T-cell (primary cell): ENCODE measurements at places on chromosomes 2 and 18.

DNA sequence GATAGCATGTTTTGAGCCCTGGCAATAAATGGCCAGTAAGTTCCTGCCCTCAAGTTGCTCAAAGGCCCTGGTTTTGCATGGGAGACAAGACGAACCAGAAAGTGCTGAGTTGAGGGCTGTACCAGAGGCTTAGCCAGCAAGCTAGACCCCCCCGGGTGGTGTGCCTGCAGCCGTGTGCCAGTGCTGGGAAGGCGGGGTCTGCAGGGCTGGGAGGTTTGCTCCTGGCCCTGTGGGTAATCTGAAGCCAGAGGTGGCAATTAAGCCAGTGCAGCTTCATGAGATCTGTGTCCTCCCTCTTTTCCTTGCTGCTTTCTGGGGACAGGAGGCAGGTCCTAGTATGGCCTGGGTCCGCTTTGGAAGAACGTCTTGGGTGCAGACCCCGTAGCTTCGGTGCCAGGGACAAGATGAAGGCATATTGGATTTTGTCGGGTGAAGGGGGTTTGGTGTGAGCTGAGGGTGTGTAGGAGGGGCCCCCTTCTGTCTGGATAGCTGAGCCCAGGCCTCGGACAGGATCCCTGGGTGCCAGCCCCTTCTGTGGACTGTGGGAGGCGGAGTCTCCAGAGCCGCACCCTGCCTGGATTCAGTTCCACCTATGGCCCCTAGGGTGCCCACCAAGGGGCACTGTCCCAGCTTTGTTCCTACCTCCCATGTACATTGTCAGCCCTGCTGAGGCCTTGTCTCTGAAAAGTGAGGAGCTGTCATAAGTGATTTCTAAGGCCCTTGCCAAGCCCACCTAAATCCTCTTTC, 15.6 kb downstream of the ATOH8 start:
- no peak for DNase-seq

DNA sequence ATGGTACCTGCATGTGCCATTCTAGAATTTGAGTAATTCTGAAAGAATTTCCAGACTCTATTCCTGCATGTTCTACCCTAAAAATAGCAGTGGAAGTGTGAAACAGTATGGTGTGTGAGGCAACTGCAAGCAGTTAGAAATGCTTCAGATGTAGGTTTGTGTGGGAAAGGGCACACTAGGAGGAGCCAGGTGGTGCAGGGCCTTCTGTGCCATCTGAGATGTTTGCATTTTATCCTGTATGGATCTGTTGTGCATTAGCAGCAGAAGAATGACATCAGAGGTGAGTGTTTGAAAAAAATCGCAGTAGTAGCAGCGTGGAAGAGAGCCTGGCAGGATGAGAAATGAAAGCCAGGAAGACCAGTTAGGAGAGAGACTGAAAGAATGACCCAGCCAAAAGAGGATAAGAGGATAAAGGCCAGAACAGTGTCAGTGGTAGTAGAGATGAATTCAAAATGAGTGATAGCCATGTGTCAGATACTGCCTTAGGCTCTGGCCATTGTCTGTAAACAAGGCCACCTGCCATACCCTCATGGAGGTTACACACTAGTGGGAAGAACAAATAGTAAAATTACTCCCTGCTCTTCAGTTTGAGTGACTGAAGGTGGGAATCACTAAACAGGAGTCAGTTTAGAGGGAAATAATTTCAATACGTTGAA, 142.2 kb downstream of the PKP4 start:
- DNase-seq: no peak

DNA sequence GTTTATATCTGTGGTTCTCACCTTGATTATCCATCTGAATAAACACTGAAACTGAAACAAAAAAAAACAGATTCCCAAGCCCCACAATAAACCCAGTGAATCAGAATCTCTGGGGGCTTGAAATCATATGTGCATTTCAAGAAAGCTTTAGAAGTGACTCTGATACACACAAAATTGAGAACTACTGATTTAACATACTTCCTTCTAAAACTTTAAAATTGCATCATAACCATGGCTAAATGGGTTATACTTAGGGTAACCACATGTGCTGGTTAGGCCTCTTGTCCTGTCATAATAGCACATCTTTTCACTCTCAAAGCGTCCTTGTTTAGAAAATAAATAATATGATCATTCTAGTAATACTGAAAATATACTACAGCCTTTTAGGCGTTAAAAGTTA, 100.9 kb downstream of the ATAD2B start:
- DNase-seq: no peak

DNA sequence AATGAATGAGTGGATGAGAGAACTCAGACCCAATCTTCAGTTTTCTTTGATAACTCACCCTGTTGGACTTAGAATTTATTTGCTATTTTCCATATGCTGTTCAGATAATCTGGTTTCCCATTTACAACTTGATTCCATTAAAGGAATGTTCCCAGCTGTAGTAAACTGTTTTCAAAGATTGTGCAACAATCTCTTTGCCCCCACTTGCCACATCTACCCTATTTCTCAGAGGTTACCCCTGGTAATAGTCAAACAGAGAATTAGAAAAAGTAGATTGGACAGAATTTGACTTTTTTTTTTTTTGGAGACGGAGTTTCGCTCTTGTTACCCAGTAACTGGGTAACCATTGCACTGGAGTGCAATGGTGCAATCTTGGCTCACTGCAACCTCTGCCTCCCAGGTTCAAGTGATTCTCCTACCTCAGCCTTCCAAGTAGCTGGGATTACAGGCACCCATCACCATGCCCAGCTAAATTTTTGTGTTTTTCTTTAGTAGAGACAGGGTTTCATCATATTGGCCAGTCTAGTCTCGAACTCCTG, 93.4 kb upstream of the SIX2 start:
- no peak for DNase-seq

DNA sequence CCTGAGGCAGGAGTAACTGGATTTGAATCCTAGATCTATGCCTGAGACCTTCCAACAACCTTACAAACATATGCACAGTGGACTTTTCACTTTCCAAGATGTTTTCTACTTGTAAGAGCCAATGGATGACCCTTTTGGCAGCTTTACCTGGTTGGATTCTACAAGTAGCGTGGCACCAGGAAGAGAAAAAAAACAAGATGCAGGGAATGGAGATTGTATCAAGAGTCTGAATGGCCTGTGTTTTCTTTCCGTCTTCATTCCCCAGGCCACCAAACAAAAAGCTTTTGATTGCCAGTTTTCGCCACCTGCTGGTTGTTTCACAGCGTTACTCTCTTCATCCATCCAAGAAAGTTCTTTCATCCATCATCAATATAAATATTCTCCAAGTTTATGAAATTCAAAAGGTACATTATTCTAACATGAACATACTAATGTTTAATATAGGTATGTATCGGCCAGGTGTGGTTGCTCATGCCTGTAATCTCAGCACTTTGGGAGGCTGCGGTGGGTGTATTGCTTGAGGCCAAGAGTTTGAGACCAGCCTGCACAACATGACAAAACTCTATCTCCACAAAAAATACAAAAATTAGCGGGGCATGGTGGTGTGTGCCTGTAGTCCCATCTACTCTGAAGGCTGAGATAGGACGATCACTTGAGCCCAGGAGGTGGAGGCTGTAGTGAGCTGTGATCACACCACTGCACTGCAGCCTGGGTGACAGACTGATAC, 3.5 kb upstream of the BCL2 start:
- peak; percentile 52 for DNase-seq

DNA sequence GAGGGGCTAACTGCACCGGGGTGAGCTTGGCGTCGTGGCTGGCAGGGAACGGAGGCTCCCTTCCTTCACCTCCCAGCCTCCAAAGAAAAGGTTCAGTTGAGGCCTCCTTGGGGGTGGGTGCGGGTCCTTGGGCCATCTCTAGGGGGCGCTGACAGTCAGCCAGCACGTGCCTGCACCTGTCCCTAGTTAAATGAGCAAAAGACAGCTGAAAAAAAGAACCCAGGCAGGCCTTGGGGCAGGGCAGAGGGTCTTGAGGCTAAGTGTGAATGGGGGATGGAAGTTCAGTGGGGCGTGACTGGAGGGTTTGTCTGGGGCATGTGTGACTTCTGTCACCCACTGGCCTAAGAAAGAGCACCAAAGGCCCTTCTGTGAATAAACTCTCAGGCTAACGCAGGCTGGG, 56.4 kb downstream of the ZFP36L2 start:
- peak; percentile 69 for DNase-seq

DNA sequence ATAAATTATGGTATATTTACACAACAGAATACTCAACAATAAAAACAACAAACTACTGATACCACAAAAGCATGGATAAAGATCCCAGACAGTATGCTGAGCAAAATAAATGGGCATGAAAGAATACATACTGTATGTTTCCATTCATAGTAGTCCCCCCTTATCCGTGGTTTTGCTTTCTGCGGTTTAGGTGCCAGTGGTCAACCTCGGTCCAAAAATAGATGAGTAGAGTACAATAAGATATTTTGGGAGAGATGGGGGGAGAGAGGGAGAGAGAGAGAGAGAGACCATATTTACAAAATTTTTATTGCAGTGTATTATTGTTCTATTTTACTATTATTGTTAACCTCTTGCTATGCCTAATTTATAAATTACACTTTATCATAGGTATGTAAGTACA, 21.0 kb upstream of the TGFA start:
- no peak for DNase-seq

- no peak for DNase-seq
Measured at GRCh38 chr2:15675456-15676195, 84.0 kb downstream of the DDX1 start.

DNA sequence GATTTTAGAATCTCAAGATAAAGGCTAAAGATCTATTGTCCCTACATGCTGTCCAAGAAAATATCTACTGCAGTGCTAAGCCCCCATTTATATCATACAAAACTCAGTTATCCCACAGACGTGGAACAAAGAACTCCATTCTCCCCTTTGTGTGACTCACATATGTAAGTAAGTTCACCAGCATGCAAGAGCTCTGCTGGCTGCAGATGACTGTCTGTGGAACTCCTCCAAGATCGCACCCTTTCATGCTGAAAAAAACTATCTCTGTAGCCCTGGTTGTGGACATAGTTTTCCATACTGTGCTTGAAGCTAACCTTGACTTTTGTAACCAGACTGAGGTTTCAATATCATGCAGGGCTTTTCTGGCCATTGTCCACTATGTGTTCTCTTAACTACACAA, 207.1 kb downstream of the ZNF521 start:
- DNase-seq: no peak

DNA sequence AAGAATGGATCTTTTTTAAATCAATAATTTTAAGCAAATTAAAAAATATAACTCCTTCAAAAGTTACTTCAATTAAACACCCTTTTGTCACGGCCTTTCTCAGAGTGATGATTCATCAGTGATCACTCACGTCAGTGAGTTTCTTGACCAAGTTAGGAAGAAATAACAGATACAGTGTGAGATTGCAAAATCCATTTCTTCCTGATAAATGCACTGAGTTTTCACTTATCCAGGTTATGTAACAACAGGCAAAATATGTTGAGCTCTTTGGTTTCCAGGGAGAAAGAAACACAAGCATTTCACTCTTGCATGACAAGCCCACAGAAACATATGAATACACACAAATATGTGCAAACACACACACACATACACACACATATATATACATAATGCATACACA, 195.9 kb upstream of the CYRIA start:
- no peak for DNase-seq

DNA sequence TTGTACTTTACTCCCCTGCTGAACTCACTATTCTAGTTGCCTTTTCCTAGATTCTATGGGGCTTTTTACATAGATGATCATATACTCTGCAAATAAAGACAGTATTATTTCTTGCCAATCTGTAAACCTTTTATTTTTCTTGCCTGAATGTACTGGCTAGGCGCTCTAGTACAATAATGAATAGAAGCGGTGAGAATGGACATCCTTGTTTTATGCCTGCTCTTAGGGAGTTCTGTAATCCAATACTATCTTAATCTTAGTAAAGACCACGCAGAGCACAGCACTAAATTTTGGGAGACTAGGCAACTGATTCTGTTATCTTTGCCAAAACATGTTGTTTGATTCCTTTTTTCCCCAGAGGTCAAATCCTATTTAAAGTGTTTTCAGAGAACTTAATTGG, 7.0 kb downstream of the KRCC1 start:
- no peak for DNase-seq

DNA sequence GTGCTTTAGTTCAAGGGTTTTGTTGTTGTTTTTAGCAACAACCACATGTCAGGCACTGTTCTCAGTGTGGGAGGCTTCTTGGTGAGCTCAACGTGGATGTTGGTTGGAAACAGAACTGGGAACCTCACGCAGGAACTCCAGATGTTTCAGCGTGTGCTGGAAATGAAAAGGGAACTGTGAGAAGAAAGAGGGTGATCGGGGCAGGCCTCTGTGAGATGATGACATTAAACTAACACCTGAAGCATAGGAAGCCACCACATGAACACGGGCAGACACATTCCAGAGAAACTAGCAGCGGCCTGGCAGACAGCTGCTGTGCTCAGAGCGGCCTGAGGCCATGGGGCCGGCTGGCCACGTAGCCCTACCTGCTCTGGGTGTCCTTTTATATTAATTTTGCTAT, 66.4 kb downstream of the COA5 start:
- no peak for DNase-seq

DNA sequence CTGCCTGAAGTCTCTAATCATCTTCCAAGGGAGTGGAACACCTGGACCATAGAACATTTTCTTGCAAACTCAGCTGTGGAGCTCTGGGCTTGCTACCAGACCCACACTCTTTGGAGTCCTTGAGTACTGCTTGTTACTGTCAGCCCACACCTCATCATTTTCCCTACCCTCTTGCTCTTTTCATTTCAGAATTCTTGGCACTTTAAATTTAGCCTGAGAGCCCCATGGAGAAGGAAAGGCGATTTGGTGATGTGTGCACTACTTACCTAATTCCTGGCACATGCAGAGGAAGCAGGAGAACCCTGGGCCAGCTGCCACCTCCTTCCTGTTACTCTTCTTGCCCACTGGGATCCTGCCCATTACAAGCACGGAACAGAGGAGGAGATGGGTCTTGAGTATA, 31.7 kb downstream of the TMEM178A start:
- no peak for DNase-seq

DNA sequence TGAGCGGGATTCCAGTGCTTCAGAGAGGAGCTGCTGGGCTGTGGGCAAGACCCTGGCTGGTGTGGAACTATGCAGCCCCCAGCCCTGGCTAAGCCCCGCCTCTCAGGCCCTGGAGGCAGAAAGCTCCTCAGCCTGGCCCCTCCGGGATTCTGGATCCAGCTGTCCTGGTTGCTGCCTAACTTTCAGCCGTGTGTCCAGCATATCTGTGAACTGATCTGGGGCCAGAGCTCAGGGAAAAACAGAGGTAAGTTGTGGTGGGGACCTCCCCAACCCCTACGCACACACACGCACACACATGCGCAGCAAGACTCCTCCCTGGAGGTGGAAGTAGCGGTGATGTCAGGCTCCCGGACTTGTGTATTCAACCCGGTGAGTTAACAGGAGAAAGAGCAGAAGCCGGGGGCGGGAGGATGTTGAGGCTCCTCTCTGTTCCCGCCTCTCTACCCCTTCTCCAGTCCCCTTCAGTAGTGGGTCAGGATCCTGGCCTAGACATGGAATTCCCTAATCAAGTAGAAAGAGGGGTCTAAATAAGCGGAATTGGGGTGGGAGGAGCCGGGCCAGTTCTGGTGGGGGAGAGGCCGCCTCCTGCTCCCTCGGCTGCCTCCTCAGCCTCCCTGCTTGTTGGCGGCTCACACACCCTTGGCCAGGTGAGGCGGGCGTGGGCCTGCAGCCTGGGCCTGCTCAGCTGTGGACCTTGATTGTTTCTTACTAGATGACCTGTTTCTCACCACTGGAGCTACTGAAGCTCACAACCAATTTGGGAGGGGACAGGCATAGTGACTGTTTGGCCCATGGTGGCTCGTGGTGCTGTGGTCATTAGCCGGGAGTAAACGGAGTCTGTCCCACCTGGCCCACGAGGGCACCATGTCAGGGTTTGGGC, 33.4 kb downstream of the SIX2 start:
- DNase-seq: no peak

GRCh38 chr2:57796527-57796926, 250.1 kb upstream of the VRK2 start:
- DNase-seq: no peak

GRCh38 chr2:210461401-210461800, 15.2 kb downstream of the LANCL1 start:
- DNase-seq: no peak
